ENCODE measurements at places on chromosomes 11 and 22. TPM values are rescaled to one million over a fixed set of nuclear protein-coding genes. Genes with fewer than 3 reads are reported as not detected.

The ISX gene
- total RNA-seq = not detected

The OR2D2 gene
- not detected for total RNA-seq

The SCGB1C1 gene
- total RNA-seq = not detected

The MMP1 gene
- total RNA-seq = 13.2 TPM

The PTGDR2 gene
- not detected for total RNA-seq

Data from fibroblast of the aortic adventitia (primary cell).